ENCODE measurements at places on chromosomes 7 and 10. TPM values are rescaled to one million over a fixed set of nuclear protein-coding genes. Genes with fewer than 3 reads are reported as not detected.

NAT16 gene
- not detected for total RNA-seq

INA gene
- total RNA-seq, result not detected

AKR1D1 gene
- not detected for total RNA-seq

ASIC3 gene
- 1.1 TPM for total RNA-seq

UTF1 gene
- total RNA-seq, result not detected

PAPOLB gene
- 0.28 TPM for total RNA-seq

GPR22 gene
- 21.7 TPM for total RNA-seq

NPSR1 gene
- not detected for total RNA-seq

KAZALD1 gene
- total RNA-seq, result 7.5 TPM

SPDYE16 gene
- not detected for total RNA-seq

DNA sequence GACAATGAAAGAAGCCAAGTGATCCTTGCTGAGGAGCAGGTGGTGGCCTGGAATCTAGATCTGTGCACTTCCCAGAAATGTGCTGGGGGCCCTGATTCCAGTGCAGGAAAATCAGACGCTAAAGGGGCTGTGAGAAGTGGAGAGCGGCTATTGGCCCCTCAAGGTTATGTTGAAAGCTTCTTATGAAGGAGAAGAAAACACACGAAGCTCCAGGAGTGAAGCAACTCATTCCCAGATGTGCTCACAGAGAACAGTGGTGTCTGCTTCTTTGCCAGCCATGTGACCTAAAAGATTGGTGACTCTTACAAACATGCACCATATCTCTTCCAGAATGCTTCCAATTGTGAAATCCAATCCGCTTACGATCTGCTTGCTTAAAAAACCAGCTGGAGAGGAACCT lies 679.3 kb upstream of the IGFBP3 start:
- DNase-seq, result peak; percentile 86

DNA sequence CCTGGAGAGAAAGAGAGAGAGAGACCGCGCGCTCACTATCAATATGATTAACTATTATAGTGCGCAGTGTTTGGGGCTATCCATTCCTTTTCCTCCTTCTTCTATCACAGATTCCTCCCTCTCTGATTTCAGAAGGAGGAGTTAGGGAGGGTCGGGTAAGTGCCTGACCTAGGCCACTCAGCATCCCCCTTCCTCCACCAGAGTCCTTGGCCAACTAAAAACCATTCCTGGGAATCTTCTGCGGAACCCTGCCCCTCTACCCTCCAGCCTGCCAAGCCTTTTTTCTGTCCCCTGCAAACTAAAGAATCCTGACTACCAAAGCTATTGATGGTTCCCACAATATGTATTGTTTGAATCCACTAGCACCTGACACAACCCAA lies 256.2 kb upstream of the NFE2L3 start:
- DNase-seq, result no peak

DNA sequence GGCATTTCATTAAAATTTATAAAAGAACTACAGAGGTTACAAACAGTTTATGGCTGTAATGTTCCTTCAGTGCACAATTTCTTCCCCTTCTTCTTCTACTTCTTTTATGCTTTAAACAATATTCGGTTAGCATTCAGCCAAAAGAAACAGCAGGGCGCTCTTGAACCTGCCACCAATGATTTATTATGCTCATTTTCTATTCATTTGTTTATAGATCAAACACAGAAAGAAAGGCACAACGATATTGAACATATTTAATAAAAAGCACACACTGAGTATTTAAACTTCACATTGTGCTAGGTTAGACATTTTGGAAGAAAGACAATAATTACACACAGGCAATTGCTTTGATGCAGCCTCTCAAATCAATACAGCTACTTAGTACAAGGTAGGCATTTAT lies 1025.8 kb upstream of the LRRN3 start:
- DNase-seq, result no peak

- no peak for DNase-seq
Measured at GRCh38 chr7:141460781-141461715, 90.2 kb upstream of the AGK start.

- DNase-seq, result no peak
Measured at GRCh38 chr10:95403700-95404461, 113.1 kb upstream of the PDLIM1 start.

DNA sequence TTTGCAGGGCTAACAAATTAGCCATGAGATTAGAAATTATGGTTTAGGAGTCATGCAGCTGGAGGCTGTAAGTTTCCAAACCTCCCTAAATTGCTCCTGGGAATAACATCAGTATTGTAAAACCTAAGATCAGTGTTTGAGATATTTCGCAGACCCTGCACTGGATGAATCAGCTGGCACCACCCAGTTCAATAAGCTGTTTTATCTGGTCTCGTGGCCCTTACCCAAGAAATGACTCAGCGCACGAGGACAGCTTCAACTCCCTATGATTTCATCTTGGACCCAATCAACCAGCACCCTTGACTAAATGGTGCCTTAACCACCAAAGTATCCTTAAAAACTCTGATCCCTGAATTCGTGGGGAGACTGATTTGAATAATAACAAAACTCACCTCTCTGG lies 482.0 kb upstream of the PCDH15 start:
- no peak for DNase-seq

- no peak for DNase-seq
Measured at GRCh38 chr10:69994262-69994661, 58.4 kb upstream of the MACROH2A2 start.

DNA sequence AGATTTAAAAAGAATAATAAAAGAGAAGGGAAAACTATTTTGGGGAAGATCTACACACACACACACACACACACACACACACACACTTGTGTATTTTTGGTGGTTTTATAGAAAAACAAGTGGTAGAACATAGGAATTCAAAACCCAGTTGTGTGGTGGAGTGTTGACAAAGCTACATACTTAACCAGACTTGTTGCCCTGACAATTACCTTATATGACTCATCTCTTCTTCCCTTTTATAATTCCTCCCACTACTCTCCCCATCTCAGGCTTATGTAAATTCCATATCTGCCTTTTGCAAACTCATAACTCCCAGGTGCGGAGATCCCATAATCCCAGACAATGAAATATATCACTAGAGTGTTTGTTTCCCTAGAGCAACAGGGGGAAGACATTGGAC lies 873.7 kb downstream of the NXPH1 start:
- DNase-seq, result no peak

- DNase-seq, result no peak
Measured at GRCh38 chr10:124650820-124651401, 93.3 kb downstream of the FAM53B start.

DNA sequence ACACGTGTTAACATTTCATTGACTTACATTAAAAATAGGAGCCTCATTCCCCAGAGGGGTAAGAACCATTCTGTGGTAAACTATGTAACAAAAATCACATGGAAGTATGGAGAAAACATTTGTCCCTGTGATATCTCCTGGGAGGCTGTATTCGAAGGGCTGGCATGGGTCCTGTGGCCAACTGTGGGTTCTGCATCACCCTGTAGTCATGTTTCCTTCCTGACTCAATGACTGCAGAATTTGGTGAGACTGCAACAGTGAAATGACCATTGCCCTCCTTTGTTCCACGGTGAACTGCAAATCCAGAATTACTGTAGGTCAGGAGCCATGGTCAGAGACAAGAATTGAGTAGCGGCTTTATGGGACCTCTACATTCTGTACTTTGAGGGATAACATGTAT lies 3.6 kb upstream of the ZEB1 start:
- no peak for DNase-seq

GRCh38 chr10:50469778-50470193 lies 154.0 kb downstream of the SGMS1 start:
- no peak for DNase-seq

GRCh38 chr10:116241642-116242410 lies 31.2 kb downstream of the GFRA1 start:
- DNase-seq, result no peak

DNA sequence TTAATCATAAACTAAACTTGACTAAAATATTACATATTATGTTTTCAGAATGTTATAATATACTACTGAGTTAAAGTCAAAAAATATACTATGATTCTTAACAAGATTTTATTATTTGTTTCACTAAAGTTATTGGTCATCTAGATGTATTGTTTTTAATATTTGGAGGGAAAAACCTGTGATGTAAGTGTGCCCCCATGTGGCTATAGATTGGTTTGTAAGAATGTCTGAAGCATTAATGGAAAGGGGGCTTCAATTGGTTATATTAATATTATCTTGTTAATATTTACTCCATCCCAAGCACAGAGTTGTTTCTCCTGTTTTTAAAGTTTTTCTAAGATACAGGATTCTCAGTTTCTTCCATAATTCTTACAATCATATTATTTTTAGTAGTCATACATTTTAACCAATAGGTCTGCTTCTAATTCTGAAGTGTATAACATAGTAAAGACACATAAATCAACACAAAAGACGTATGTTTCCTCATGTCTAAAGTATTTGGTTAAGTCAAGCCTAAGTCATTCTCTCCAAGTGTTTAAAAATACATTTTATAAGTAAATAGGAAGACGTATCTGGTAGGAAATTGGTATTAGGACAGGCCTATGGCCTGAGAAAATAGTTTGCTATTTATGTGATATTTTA lies 58.0 kb downstream of the GNAT3 start:
- DNase-seq, result no peak

DNA sequence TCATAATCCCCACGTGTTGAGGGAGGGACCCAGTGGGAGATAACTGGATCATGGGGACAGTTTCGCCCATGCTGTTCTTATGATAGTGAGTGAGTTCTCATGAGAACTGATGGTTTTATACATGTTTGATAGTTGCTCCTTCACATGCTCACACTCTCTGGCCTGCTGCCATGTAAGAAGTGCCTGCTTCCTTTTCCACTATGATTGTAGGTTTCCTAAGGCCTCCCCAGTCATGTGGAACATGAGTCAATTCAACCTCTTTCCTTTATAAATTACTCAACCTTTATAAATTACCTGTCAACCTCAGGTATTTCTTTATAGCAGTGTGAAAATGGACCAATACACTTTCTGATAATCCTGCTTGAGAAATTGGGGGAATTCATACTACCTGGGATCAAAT lies 80.2 kb downstream of the ZNF37A start:
- DNase-seq, result no peak

DNA sequence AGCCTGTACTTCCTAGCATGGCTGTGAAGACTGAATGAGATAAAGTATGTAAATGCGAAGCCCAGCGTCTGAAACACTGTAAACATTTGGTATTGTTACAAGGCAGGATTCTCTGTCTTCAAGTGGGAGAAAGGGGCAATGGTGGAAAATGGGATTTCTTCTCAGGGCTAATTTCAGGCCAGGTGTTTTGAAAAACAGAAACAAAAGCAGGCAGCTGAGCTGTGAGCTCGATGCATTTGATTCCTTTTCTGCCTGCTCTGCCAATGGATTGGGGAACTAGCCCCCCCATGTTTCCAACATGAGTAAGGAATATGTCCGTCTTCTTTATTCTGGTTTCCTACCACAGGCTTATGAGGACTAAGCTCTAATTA lies 732.1 kb upstream of the AUTS2 start:
- DNase-seq, result no peak

- no peak for DNase-seq
Measured at GRCh38 chr7:77839919-77840318, 41.3 kb downstream of the PHTF2 start.

All from right atrium auricular region (tissue), 2 donors.